Mammary epithelial cell (primary cell): ENCODE measurements at places on chromosomes 2 and 18.

DNA sequence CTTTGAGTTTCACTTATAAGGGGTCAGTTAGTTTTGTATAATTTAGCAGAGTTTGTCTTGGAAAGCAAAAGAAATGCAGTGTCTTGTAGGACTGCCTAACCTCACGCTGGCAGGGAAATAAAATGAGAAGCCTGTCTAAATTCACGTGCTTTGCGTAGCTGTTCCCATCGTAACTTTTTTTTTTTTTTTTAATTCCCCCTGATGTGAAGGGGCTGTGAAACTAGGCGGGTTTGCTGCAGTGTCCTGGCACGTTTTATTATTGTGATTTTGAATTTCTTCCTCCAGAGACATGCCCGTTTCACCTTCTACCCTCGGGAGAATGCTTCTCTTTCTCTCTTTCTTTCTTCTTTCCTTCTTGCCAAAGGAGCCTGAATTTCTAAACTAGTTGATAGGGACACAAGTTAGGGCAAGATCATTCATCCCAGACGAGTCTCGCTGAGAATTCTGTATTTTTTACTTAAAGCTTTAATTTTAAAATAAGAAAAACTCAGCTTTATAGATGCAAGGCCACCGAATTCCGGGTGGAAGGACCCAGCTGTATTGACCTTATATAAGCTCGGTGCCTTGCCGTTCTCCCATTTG is 2.3 kb downstream of the MEIS1 start:
- DNase-seq, result no peak

- no peak for DNase-seq
These were observed 29.1 kb upstream of the MGAT4A start for GRCh38 chr2:98759827-98760625.

- DNase-seq, result no peak
These were observed 44.1 kb upstream of the TTC39C start for GRCh38 chr18:23970161-23971096.

DNA sequence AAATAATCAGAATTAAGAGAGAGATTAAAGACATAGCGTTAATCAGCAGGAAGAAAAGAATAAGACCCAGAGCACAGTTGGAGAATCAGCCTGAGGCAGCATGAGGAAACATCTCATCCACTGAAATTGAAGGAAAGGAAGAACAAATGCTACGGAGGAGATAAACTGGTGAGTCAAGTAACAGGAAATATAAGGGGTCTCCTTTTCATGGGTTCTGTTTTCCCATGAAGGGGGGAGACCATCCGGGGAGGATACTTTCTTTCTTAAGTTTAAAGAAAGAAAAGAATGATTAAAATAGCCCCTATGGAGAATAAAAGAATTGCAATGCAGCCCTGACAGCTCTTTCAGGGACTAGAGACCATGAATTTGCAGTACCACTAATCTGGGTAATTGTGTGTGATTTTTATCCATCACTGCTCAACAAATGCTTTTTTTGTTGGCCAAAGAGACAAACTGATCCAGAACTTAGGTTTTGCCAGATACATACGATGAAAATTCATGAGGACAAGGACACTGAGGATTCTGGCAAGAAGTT is 17.7 kb downstream of the ROCK2 start:
- DNase-seq, result no peak

DNA sequence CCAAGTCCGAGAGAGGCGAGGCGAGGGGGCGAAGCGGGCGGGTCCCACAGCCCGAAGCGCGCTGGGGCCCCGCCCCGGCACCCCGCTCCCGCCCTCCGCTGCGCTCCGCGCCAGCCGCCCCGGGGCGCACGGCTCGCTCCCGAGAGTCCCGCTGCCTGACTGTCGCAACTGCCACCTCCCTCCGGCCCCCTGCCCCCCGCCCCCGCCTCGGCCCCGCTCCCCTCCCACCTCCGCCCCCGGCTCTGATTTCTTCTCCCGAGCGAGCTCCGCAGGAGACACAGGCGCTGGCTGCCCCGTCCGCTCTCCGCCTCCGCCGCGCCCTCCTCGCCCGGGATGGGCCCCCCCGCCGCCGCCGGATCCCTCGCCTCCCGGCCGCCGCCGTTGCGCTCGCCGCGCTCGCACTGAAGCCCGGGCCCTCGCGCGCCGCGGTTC is at the start of gene WNT6:
WNT6 (plus strand) TSS at position 250 of the 432 bp plus-strand sequence. CDS start 233 bp downstream, outside the sequence.
- DNase-seq, result no peak

- DNase-seq, result no peak
These were observed 353.8 kb upstream of the SPRED2 start for GRCh38 chr2:65786007-65786717.

DNA sequence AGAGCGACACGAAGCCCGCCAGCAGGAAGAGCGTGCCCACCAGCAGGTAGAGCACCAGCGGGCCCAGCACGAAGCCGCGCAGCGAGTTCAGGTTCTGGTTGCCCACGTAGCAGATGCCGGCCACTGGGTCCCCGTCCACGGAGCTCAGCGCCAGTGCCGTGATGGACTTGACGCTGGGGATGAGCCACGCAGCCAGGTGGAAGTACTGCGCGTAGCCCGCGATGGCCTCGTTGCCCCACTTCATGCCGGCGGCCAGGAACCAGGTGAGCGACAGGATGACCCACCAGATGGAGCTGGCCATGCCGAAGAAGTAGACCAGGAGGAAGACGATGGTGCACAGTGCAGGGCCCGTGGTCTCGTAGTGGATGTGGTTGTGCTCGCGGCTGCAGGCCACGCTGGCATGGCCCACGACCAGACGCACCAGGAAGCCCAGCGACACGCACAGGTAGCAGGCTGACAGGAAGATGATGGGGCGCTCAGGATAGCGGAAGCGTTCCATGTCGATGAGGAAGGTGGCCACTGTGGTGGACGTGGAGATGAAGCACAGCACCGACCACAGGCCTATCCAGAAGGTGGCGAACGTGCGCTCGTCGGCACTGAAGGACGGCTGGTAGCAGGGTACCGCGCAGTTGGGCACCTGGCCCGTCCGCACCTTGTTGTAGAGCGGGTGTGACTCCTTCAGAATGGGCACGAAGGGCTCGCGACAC is 2.1 kb downstream of the FZD5 start:
- DNase-seq, result peak; percentile 48

- peak; percentile 40 for DNase-seq
These were observed 359.5 kb downstream of the RND3 start for GRCh38 chr2:150127995-150128394.

GRCh38 chr2:192194265-192194865 is 368 bp downstream of the TMEFF2 start:
- DNase-seq, result no peak

GRCh38 chr2:174333017-174333371 is 1.8 kb upstream of the SP9 start:
- DNase-seq, result no peak

DNA sequence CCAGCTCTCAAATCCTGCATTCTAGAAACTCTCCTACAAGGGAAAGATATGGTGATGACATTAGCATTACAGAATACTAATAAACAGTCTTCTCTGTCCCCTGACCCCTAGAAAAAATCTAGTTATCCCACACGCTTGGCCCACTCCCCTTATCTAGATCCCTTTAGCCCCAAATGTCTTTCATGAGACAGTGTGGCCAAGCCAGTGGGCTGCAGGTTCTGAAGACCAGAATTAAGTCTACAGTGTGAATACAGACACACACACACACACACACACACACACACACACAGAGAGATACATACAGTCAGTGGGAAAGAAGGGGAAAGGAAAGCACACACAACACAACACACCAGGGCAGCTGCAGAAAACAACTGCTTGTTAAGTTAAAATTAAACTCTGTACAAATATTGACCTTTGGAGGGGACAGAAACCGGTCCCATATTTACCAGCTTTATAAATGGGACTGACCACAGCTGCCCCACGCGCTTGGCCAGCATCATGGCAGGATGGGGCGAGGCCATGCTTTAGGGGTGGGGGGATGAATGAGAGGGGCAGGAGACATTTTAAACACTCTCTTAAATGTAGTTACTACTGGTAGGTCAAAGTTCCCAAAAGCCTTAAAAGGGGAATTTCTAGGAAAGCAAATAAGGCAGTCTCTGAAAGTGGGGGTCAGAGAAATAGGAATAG is 49.1 kb downstream of the NHEJ1 start:
- DNase-seq, result no peak

DNA sequence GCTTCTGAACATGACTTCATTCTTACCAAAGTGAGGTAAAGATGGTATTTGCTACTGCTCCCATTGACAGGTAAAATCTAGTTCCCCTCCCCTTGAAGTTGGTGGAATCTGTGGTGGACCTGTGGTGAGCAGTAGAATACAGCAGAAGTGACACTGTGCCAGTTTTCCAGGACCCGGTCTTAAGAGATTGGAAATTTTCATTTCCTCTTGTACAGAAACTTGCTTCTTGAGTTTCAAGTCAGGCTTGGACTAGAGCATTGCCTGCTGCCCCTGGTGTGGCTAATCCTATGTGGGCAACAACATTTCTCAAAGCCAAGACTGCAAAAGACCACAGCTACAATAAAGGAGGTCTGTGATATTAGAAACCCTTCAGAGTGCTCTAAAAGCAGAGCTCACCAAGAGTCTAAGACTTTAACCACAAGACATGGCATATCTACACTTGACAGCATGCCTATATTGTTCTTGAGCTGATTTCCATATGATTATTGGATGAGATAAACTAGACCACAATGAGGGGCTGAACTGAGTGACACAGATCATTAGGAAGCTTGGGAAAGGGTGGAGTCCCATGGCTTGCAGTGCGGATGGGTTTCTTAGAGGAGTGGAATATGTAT is 458.1 kb downstream of the BCL11A start:
- no peak for DNase-seq

GRCh38 chr2:230723363-230723762 is 10.7 kb downstream of the CAB39 start:
- no peak for DNase-seq

DNA sequence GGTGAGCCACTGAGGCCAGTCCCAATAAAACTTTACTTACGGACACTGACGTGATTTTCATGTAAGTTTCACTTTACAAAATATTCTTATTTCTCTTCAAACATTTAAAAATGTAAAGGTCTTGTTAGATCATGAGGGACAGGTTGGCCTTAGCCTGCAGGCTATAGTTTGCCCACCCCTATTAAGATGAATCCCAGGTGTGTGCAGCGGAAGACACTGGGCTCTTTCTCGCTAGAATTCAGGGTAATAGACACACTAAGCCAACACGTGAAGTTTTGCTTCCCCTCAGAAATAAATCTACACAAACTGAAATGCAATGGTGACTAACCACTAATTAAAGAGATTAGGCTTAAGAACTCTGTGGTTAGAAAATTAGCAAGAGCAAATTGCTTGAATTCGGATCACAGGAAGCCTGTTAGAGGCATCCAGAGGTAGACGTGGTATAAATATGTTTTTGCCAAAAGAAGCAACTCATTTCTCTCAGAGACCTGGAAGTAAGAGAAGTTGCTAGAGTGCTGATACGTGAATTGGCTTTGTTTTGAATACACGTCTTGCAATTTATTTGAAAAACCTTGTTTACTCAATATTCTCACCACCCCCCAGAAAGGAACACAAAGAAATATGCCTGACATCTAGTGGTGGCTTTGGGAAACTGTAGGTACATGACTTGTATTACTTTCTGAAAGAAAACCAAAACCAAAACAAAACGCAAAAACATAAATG is 151.6 kb downstream of the DTNB start:
- peak; percentile 49 for DNase-seq

- no peak for DNase-seq
These were observed 40.5 kb downstream of the CCDC85A start for GRCh38 chr2:56224316-56224715.

GRCh38 chr18:61635901-61636528 is 256.8 kb downstream of the RNF152 start:
- DNase-seq, result peak; percentile 45

DNA sequence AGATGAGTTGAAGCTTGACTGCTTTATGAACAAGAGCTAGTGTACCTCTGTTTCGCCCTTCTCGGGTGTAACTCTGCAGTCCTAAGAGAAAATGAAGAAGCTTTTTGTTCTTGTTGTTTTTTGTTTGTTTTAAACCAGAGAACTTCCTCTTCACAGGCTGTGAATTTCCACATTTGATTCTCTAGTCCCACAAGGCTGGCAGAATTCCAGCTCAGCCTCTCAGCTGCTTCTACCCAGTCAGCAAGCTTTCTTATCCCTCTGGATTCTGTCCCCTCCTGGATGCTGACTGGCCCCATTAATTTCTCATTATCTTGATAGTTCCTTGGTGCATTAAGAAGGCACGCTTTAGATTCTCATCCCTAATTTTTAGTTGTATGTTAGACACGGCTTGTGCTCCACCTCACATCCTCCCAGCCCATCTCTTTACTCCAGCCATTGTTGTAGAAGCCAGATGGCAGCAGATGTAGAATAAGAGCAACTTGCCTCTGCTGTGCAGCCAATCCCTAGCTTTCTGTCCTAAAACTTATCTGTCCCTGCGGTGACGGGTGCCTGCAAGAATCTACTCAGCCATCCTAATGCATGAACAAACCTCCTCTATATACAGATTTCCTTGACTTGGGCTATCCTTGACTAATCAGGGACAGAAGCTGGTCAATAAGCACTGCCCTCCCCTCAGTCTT is 12.3 kb upstream of the RESP18 start:
- DNase-seq, result no peak

DNA sequence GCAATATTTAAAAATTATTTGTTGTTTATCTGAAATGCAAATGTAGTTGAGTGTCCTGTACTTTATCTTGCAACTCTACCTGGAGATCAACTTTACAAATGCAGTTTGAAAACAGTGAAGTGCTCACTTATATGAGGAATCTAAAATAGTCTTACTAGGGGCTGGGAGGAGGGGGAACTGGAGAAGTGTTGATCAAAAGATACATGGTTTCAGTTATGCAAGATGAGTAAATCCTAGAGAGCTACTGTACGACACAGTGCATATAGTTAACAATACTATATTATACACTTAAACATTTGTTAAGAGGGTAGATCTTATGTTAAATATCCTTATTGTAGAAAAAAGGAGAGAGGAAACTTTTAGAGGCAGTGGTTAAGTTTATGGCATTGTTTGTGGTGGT is 241.9 kb downstream of the BCL11A start:
- DNase-seq, result no peak

GRCh38 chr2:121220995-121221394 is 64.0 kb downstream of the TFCP2L1 start:
- peak; percentile 70 for DNase-seq

DNA sequence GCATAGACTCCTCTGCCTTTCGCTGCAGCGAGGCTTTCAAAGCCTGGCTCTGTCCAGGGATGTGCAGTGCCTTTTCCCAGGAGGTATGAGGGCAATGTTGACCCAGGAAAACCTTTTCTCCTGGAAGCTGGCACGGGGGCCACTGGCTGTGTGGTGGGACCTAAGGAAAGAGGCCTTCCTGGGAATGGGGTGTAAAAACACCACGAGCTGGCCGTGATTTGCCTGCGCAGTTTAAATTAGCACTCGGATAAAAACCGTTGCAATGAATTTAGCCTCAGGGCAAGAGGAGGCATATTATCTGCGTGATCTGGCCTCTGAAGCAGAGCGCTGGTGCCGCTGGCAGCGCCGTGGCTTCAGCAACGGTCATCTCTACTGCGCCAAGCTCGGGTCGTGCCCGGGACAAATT is 3.0 kb downstream of the OSR1 start:
- peak; percentile 41 for DNase-seq

- peak; percentile 60 for DNase-seq
These were observed 1088.9 kb upstream of the PIK3C3 start for GRCh38 chr18:40866013-40866645.

DNA sequence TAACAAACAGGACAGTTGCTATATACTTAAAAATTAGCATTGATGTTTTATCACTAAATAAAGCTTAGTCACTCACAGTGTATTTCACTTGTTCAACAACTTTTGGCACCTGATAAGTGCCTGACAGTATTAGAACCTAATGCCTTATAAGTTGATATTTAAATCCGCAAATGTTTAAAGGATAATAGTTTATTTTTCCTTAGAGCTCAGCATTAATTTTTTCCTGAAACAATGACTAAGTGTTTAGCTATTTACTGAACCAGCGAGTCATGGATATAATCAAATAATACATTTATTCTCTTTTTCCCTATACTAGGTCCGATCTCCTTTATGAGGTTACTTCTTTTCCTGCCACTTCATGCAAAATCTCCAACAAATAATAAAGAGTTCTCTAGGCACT is 146.0 kb upstream of the PGAP1 start:
- no peak for DNase-seq
